ENCODE measurements at places on chromosomes 6 and 20. TPM values are rescaled to one million over a fixed set of nuclear protein-coding genes. Genes with fewer than 3 reads are reported as not detected.

DNA sequence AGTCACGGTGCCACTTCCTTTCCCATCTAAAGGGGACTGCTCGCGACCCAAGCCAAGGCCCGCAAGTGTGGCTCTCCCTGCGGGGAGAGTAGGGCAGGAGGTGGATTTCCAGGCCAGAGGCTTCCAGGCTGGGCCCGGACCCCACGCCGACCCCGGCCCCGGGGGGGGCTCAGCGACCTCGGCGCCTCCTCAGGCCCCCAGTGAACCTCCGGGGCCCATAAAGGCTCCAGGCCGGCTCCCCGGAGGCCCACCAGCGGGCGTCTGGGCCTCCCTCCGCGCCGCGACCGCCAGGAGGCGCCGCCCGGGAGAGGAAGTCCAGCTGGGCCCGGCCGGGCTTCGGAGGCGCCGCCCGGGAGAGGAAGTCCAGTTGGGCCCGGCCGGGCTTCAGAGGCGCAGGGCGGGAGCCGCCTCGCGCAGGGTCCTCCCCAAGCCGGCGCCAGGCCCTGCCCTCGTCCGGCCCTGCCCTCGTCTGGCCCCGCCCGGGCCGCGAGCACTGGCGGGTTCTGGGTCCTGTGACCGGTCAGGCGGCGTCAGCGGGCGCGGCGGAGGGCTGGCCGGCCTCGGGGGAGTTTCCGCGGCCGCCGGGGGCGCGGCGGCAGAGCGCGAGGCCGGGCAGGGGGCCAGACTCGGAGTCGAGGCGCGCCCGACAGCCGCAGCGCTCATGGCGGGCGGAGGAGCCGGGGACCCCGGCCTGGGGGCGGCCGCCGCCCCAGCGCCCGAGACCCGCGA is at the start of gene RAB32:
Gene RAB32 (plus strand): TSS at position 623 of the 729 bp plus-strand sequence. CDS start 39 bp downstream, at position 662.
- DNase-seq: peak; percentile 95

GRCh38 chr6:37489697-37490336 is 9.9 kb downstream of the CCDC167 start:
- no peak for DNase-seq

DNA sequence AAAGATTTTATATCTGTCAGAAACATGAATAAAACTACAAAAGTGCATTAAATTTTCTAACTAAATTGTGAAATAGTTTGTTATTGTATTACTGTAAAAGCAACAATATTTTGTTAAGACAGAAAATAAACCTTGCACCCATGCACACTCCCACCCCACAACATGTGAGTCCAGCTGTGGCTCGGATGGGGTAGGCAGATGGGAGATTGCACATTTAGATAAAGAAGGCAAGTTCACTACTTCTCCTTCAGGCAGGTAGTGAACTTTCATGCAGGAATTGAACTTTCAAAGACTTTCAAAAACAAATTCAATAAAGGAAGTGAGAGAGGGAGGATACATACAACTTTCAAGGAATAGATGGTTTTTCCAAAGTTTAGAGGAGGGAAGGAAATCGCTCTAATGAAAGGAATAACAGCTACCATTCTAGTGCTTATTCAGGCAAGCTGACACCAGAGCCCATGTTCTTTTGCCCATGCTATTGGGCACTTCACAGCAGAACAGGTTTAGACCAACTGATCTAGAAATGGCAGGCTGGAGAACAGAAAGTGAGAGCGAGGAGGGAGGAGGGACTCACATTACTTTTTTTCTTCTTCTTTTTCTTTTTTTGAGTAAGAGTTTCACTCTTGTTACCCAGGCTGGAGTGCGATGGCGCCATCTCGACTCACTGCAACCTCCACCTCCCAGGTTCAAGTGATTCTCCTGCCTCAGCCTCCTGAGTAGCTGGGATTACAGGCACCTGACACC is 28.5 kb downstream of the SF3B5 start:
- DNase-seq: no peak

DNA sequence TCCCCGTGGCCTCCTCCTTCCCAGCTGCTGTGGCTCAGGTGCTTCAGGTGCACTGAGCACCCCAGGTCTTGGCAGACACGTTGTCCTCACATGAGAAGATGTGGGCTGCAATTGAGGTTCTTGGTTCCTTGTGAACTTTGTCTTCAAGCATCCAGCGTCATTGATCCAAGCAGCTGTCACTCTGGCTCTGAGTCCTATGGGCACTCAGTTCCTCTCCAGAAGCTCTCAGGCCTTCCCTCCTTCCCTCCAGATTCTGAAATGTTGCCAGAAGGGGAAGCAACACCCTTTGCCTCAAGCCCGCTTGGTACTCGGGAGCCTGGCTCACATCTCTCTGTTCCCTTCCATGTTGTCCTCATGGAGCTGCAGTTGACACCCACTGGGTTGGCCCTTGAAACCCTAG is 8.4 kb upstream of the MRGBP start:
- DNase-seq: no peak

GRCh38 chr20:63814891-63815614 is 16.0 kb downstream of the ZBTB46 start:
- no peak for DNase-seq

GRCh38 chr20:1130058-1130694 is 11.8 kb downstream of the PSMF1 start:
- DNase-seq: no peak

GRCh38 chr20:7497985-7498384 is 442.3 kb downstream of the HAO1 start:
- no peak for DNase-seq

DNA sequence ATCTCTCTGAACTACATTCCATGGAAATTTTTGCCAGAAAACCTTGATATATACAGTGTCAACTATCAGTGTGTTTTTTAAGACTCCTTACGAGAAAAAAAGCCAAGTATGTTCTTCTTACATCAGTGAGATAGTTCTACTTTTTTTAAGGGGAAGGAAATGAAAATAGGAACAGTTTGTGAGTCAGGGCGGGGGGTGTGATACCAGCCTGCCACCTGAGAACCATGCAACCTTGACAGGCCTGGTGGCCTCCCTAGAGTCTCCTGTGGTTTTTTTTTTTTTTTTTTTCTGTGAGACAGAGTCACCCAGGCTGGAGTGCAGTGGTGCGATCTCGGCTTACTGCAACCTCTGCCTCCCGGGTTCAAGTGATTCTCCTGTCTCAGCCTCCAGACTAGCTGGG is 96.3 kb upstream of the GCM1 start:
- DNase-seq: no peak

DNA sequence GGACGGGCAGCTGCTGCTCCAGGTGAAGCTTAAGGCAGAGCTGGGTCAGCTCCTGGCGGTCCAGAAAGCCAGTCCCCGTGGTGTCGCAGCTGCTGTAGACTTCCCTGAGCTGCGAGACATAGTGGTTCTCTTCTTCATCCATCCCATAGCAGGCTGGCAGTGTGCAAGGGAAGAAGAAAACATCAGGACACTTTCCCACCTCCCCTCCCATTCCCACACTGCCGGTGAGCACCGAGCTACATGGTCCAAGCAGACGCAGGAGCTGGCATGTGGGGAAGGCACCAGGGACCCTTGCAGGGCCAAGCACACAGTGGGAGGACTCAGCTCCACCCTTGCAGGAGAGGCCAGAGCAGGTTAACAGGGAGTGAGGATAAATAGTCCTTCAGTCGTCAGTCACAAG is 58.9 kb downstream of the NINL start:
- DNase-seq: no peak

- no peak for DNase-seq
Observed at GRCh38 chr6:45369870-45370269, 7.9 kb downstream of the SUPT3H start.

- no peak for DNase-seq
Observed at GRCh38 chr20:7770046-7770445, 170.2 kb downstream of the HAO1 start.

DNA sequence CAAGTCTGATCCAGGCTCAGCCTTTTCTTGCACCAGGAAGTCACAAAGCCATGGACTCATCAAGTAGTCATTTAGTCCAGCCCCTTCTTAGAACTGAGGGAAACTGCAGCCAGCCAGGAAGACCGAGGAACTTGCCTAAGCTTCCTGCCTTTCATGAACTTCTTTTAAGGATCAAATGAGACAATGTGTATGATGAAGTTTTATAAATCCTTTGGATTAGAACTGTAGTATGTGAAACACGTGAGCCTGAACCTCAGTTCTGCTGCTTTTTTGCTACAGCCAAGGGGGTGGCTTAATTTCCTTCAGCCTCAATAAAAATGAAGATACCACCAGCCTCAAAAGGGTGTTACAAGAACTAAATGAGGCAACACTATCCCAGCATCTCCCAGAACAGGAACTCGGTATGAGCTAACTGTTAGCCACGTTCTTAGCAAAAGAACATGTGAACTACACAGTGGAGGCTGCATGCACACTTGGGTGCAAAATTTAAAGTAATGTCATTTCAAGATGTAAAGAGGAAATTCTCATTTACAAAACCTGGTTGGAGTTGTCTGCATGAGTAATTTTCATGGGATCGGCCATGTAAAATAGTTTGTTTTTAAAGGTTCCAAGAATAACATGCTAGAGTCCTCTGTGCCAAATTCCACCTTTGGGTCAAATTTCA is 76.0 kb upstream of the TBC1D7 start:
- DNase-seq: peak; percentile 74

- DNase-seq: no peak
Observed at GRCh38 chr6:113893866-113894265, 36.7 kb downstream of the MARCKS start.

DNA sequence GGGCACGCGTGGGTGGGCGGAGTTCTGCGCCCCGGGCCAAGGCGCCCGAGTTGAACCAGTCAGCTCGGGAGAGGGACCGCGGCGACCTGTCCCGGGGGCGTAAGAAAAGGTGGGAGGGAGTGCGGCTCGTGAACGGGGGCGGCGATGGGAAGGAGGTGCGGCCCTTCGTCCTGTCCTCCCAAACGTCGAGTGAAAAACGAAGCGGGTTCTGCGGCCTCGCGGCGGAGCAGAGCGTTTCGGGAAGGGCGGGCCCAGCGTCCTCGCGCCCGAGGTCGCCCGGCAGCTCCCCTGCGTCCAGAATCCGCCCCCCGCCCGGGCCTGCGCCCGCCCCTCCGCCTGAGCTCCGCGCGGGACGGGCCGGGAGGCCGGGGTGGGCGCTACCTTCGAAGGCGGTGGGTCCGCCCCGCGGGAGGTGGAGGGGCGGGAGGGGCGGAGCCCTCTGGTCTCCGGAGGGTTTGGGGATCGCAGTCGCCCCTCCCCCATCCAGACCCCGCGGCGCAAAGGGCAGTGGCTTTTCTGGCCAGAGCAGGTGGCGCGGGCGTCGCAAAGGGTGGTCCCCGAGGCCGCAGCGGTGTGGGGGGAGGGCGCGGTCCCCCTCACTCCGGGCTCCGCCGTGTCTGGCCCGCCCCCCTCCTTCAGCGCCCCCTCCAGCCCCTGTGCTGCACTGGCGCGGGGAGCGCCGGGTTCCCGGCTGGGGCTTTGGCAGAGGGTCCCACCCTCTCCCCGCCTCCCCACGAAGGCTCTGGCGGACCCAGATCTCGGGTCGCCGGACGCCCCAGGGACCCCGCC is 838 bp downstream of the STMN3 start:
- peak; percentile 56 for DNase-seq

GRCh38 chr6:55825402-55826051 is 49.9 kb downstream of the BMP5 start:
- peak; percentile 57 for DNase-seq

DNA sequence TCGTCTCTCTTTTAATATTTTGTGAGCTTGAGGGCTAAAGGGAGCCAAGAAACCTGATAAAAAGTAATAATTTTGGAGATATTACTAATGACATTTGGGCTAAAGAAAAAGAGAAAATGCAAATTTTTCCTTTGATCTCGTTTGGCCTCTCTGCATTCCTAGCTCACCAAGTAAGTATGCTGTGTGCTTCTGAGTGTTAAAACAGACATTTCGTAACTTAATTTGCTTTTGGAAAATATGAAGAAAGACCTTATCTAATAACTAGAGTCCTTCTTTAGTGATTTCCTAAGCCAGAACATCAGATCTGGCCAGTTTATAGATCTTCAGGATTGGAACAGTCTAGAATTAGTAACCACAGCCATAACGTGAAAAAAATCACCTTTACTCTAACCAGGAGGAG is 872.9 kb upstream of the SLC35B3 start:
- DNase-seq: no peak

DNA sequence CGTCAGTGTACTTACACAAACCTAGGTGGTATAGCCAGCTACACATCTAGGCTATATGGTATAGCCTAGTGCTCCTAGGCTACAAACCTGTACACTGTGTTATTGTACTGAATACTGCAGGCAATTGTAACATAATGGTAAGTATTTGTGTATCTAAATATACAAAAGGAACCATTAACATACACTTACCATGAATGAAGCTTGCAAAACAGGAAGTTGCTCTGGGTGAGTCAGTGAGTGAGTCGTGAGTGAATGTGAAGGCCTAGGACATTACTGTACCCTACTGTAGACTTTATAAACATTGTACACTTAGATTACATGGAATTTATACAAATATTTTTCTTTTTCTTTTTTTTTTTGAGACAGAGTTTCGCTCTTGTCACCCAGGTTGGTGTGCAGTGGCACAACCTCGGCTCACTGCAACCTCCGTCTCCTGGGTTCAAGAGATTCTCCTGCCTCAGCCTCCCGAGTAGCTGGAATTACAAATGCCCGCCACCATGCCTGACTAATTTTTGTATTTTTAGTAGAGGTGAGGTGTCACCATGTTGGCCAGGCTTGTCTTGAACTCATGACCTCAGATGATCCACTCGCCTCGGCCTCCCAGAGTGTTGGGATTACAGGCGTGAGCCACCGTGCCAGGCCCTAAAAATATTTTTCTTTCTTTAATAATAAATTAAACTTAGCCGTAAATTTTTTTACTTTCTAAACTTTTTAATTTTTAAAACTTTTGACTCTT is 15.4 kb upstream of the KIAA1755 start:
- DNase-seq: peak; percentile 81

DNA sequence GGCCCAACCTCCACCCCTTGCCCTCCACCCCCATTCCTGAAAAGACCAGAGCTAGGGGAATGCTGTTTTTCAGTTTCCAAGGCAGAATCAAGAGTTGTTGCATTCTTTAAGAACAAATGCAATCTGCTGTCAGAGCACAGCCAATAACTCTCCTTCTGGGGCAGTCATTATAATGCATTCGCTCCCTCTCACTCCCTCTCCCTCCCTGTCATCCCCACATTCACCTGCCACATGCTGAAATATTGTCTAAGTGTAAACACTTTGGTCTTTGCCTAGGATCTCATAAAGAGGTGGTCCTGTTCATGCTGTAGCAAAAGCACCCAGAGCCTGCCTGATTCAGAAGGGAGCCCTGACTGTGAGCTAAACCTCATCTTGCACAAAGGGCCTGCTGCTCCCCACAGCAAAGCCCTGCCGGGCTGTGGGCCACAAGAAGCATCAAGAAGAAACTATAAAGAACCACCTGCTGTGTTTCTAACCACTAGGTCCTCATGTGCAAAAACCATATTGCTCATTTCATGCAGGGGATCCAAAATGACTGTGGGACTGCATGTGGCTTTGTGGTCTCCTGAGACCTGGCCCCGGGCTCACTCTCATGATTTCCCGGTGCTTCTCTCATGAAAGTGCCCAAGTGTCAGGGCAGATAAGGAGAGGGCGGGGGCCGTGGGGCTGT is 85.6 kb downstream of the GPR6 start:
- no peak for DNase-seq

Gene HLA-DRB5
- polyA plus RNA-seq: 0.15 TPM

Gene KHDC1L
- not detected for polyA plus RNA-seq

Gene TCF15
- polyA plus RNA-seq: 2.4 TPM

Gene LRRN4
- 135 TPM for polyA plus RNA-seq

Measured in cardiac muscle cell (in vitro differentiated cells and primary cell).